B cell (primary cell): ENCODE measurements at places on chromosomes 13 and 19. TPM values are rescaled to one million over a fixed set of nuclear protein-coding genes. Genes with fewer than 3 reads are reported as not detected.

DNA sequence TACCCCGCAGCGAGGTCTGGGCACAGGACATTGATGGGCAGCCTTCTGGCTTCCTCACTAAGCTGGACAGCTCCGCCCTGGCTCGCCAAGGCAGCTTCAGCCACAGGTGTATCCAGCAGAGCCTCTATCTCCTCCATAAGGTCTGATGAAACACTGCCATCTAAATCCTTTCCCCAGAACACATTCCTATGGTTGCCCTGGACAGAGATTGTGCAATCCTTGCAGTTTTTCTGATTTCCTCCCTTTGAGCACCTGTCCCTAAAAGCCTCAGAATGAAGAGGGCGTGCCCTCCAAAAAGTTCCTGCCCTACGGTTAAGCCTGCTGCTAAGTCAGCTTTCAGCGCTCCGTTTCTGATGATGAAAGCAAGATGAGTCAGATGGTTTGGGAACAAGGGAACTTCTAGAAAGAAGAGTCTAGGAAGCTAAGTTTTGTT, 21.0 kb downstream of the CLEC4M start:
- DNase-seq: no peak

GRCh38 chr19:6021878-6022569, 44.1 kb upstream of the RANBP3 start:
- peak; percentile 72 for DNase-seq

DNA sequence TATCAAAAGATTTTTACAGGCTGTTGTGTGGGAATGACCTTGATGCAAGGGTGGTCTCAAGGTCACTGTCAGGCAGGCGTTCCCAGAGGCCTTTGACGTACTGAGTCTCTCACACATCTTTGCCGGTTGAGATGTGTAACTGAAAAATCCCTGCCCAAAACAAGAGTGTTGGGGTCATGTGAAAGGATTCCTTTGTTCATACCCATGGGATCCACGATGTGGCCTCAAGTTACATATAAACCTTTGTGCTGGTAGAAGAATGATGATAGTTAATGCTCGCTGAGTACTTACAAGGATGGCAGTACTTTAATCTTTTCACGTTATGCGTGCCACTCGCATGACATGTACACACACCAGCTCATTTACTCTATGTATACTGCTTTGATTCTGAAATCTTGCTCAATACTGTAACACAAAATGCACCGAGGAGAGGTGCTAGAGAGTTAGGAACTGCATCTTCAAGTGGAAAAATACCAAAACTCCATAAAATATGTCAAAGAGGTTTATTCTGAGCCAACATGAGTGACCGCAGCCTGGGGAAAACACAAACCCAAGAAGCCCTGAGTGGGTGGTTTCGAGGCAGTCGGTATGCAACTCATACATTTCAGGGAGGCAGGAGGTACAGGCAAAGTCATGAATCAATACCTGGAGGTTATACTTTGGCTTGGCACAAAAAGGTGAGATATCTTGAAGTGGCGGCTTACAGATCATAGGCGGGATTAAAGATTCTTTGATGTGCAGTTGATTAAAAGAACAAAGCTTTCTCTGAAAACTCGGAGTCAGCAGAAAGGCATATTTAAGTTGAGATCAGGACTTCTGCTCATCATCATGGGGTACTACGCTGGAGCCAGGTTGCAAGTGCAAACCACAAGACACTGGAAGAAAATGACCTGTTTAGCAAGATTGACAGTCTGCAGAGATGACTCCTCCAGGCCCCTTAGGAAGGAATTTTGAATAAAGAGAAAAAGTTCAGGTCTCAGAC, 87.4 kb upstream of the ARHGEF7 start:
- DNase-seq: no peak

DNA sequence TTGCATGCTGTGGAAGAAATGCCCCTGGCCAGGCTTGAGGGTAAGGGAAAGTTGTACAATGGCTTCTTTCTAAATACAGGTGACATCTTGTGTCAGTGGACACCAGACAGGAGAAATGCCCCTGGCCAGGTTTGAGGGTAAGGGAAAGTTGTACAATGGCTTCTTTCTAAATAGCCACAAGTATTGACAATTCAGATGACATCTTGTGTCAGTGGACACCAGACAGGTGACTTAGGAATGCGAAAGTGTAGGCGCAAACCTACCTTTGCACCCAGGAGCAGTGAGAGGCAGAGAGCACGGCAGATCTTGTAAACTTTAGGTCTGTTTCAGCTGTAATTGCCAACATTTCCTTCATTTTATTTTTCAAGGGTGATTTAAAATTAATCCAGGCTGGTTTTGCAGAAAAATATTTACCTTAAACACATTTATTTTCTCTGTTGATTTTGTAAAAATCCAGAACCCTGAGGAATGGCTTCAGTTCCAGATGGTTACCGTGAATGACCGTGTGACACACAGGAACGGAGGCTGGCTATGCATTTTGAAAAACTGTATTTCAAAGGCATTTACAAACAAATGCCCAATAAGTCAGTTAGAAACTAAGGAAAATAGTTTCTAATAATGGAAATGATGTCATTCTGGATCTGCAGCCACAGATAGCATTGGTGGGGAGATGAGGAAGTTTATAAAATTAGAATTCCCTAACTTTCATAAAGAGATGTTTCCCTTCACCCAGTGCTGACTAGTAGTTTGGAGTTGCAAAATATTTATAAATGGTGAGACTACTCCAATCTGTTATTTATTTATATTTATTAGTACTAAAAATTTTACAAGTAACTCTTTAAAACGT, 34.9 kb downstream of the TNFSF13B start:
- no peak for DNase-seq

EXOC3L2 gene
- polyA plus RNA-seq: not detected in 2 replicates

EPS8L1 gene
- 0.39 and 0.72 TPM in 2 replicates for polyA plus RNA-seq

UBXN6 gene
- polyA plus RNA-seq: 76.6 and 77.6 TPM in 2 replicates

GRCh38 chr13:41492432-41493260, 35.3 kb downstream of the RGCC start:
- DNase-seq: peak; percentile 57

- no peak for DNase-seq
These were observed 1212.8 kb downstream of the DIAPH3 start for GRCh38 chr13:58950911-58951310.

ADAMTSL5 gene
- polyA plus RNA-seq: 0.09 and 0.56 TPM in 2 replicates

ADGRE2 gene
- polyA plus RNA-seq: 0.52 and 1.1 TPM in 2 replicates

UTP14C gene
- 1.9 TPM in 2 replicates for polyA plus RNA-seq

GRCh38 chr13:49341517-49341916, 93.8 kb downstream of the CDADC1 start:
- DNase-seq: no peak

- DNase-seq: no peak
These were observed 11.9 kb downstream of the GAS6 start for GRCh38 chr13:113851826-113852535.

SOX1 gene
- polyA plus RNA-seq: not detected in 2 replicates

CFAP97D2 gene
- 0.09 and 0.32 TPM in 2 replicates for polyA plus RNA-seq

DNA sequence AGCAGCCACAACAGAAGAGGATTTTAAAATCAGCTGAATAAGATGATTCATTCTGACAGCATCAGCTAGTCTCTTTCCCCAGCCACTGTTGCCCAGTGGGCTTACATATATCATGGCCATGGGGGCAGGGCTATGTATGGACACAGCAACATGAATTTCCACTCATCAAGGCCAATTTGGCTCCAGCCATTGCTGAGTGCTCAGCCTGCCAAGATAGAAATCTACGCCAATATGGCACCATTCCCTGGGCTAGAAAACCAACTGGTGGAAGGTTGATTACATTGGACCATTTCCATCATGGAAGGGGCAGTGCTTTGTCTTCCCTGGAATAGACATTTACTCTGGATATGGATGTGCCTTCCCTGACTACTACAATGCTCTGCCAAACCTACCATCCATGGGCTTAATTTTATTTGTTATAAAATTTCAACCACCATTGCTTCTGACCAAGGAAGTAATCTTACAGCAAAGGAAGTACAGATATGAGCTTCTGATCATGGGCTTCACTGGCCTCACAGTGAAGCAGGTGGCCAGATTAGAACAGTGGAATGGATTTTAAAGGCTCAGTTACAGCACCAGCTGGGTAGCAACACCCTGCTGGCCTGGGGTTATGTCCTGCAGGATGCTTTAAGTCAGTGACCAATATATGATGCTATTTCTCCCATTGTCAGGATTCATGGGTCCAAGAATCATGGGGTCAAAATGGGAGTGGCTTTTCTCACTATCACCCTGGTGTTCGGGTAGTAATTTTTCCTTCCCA, 9.8 kb upstream of the ALOX5AP start:
- no peak for DNase-seq

- no peak for DNase-seq
These were observed 16.0 kb downstream of the UPF1 start for GRCh38 chr19:18847549-18848463.

GRCh38 chr13:111458739-111459138, 138.3 kb downstream of the TEX29 start:
- no peak for DNase-seq

- no peak for DNase-seq
These were observed 16.0 kb downstream of the FXYD5 start for GRCh38 chr19:35170359-35171061.

- DNase-seq: no peak
These were observed 41.5 kb downstream of the FOXO1 start for GRCh38 chr13:40624986-40625385.

GRCh38 chr13:94400874-94401273, 78.6 kb downstream of the DCT start:
- no peak for DNase-seq

ACER1 gene
- polyA plus RNA-seq: 0.14 TPM in 1 of 2 replicates, not detected in the other

GPR18 gene
- 31.3 and 54.8 TPM in 2 replicates for polyA plus RNA-seq

DNA sequence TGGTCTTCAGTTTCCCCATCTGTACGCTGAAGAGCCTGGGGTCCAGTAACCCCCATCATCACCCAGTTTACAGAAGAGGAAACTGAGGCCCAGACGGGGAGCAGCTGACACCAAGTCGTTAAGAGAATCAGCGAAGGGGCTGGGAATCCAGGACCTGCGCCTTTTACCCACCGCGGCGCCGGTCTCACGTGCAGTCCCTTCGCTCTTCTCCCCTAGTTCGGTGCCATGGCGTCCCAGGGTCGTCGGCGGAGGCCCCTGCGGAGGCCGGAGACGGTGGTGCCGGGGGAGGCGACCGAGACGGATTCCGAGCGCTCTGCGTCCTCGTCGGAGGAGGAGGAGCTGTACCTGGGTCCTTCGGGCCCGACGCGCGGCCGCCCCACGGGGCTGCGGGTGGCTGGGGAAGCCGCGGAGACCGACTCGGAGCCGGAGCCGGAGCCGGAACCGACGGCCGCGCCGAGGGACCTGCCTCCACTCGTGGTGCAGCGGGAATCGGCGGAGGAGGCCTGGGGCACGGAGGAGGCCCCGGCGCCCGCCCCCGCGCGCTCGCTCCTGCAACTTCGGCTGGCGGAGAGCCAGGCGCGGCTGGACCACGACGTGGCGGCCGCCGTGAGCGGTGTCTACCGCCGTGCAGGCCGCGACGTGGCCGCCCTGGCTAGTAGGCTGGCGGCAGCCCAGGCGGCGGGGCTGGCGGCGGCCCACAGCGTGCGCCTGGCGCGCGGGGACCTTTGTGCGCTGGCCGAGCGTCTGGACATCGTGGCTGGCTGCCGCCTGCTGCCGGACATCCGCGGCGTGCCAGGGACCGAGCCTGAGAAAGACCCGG, 698 bp downstream of the BLOC1S3 start:
- no peak for DNase-seq

- DNase-seq: no peak
These were observed 1.8 kb upstream of the KLK14 start for GRCh38 chr19:51084505-51084904.

KCTD12 gene
- 1.2 and 1.8 TPM in 2 replicates for polyA plus RNA-seq

DNA sequence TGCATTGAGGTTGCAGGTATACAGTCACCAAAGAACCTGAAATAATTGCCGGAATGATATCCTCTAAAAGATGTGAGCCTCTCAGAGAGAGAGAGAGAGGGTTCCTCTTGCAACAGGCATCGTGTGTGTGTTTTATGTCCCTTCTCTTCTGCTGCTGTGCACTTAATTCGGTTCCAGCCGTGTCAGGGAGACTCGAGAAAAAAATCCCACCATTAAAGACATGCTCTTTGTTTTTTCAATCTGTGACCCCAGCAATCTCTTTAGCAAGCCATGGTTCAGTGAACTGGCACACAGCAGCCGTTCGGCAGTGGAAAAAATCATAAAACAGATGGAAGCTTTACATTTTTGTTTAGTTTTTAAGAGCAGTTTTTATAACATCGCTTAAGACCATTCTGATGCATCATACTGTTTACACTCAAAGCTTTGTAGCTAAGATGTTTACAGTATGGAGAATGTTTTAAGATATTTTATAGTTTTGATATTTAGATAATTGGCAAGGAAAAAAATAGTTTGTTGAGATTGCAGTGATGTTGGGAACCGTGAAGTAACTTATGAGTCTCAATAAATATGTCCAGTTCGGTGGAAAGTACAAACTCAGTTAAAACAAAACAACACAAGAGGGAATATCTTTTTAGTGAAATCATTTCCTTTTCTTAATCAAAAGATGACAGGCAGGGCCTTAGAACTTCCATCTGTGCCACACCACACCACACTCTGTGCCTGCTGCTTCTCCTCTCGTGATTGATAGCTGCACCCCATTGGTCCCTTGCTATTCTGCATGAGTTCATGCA, 31.2 kb upstream of the ZNF536 start:
- DNase-seq: no peak

DNA sequence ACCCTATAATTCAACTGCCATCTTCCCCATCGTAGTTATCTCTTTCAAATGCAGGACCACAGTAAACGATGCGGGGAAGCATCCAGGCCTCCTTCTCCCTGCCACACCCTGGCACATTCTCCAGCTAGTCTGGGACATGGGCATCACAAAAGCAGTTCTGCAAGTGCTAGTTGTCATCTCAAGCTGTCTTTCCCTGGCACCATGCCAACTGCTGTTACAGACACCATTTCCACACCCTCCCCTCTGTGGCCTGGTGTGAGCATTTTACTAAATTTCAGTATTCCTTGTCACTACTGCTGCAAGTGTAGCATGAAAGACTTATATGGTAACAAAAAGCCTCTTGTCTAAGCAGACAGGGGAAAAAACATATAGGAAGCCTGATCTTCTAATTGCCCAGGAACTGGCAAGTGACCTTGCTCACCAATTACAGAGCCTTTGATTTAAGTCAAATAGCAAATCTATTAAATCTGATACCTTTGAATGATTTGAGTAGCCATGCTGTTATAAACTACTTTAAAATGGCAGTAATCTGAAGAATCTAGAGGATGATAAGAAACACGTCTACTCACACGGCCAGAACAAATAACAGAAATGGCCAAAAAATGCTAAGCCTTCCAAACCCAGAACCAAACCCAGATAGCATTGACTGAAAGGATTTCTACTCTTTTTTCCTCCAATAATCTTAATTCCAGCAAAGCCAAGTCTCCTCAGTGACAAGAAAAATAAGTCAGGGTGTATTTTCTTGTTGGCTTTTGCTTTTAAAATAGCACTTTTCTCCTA, 179.0 kb downstream of the NUFIP1 start:
- no peak for DNase-seq

DNA sequence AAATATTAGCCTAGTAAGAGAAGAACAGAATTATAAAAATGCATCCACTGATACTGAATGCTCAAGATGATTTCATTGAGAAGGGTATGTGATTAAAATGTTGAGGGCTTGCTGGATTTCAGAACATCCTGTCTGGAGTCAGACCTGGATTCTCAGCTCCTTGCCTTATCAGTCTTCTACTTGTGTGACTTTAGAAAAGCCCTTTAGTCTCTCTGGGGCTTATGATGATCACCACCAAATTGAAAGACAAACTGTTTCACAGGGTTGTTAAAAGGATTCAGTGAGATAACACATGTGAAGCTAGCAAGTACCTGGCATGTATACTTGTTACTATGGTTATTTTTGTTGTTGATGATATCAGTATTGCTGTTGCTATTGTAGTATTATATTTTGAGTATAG, 118.4 kb downstream of the GPC6 start:
- DNase-seq: no peak

TFPT gene
- 8.4 and 8.7 TPM in 2 replicates for polyA plus RNA-seq

BBC3 gene
- polyA plus RNA-seq: 17.8 and 29.0 TPM in 2 replicates

CCDC169 gene
- 0.07 and 0.19 TPM in 2 replicates for polyA plus RNA-seq
